ENCODE measurements at places on chromosomes 4 and X. TPM values are rescaled to one million over a fixed set of nuclear protein-coding genes. Genes with fewer than 3 reads are reported as not detected.
A peak's percentile ranks its signal among the peaks of the same experiment; 100 is the strongest.

Gene OTOP1
- not detected for total RNA-seq

Gene F8A3
- total RNA-seq = not detected

Gene SCML2
- 7.3 TPM for total RNA-seq

Gene ACOT9
- total RNA-seq = 5.1 TPM

Gene INPP4B
- total RNA-seq = 50.9 TPM

Gene MAGED4B
- total RNA-seq = not detected

- ATAC-seq = no peak
These were observed 709.7 kb downstream of the DMD start for GRCh38 chrX:32501606-32502005.

DNA sequence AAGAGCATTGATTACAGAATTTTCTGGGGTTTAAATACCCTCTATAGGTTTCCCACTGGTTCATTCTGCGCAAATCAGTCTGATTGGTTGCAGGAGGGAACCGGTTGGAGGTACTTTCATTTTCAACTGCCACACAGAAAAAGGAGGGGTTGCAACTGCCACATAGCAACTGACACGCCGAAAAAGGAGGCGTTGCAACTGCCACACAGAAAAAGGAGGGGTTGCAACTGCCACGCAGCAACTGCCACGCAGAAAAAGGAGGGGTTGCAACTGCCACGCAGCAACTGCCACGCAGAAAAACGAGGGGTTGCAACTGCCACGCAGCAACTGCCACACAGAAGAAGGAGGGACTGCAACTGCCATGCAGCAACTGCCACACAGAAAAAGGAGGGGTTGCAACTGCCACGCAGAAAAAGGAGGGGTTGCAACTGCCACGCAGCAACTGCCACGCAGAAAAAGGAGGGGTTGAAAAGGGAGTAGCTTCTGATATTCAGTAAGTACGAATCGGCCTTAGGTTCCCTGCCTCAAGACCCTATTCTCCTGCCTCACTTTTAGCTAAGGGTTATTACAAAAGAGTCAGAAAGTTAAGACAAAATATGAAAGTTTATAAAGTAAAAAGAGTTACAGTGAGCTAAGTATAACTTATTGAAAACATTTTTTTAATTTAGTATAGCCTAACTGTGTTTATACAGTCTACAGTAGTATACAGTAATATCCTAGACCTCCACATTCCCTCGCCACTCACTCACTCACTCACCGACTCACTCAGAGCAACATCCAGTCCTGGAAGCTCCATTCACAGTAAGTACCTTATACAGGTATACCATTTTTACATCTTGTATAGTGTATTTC is 431.8 kb downstream of the KCTD8 start:
- ATAC-seq = no peak

DNA sequence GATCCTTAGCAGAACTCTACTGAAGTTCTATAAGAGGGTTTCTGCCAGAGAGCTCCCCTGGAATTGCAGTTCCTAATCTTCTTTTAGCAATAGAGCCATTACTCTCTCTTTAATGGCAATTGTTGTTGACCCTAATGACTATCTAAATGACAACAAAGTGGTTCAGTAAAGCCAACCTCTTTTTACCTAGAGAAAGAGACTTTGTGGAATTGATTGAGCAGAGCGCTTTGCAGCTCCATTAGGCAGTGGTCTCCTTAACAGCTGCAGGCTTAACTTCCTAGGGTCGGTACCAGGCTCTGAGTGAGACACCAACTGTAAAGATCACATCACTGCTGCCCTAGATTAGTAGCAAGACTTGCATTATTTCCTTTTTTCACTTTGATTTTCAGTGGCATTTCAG is 1472.9 kb upstream of the TENM3 start:
- peak; percentile 11 for ATAC-seq

GRCh38 chr4:86991994-86992393 is 57.2 kb downstream of the AFF1 start:
- no peak for ATAC-seq

DNA sequence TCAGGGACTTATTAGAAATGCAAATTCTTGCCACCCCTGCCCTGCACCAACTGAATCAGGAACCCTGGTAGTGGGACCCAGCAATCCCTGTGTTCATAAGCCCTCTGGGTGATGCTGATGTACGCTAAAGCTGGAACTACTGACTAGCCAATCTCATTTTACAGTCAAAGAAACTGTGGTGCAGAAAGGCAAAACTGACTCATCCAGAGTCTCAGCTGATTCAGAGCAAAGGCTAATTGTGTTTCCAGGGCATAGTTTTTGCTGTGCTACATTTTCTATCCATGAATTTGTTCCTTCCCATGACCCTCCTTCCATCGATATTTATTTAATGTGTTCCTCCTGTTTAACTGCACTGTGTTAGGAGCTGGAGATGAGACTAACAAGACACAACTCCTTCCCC is 207.5 kb downstream of the REPS2 start:
- no peak for ATAC-seq

- no peak for ATAC-seq
These were observed 185.3 kb downstream of the CCNG2 start for GRCh38 chr4:77342170-77342810.

DNA sequence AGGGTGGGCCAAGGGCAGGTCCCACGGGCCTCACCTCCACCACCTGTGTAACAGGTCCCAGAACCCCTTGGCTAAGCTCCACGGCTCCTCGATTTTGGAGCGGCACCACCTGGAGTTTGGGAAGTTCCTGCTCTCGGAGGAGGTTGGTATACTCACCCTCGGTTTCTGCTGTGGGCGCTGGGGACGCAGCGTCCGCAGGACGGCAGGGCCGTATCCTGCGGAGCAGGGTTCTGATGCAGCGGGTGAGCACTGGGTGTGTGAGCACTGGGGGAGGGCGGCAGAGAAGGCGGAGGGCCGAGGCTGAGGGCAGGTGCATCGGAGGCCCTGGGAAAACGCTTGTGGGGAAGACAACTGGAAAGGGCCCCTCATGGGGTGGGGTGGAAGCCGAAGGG is 11.0 kb downstream of the ATP5ME start:
- no peak for ATAC-seq

DNA sequence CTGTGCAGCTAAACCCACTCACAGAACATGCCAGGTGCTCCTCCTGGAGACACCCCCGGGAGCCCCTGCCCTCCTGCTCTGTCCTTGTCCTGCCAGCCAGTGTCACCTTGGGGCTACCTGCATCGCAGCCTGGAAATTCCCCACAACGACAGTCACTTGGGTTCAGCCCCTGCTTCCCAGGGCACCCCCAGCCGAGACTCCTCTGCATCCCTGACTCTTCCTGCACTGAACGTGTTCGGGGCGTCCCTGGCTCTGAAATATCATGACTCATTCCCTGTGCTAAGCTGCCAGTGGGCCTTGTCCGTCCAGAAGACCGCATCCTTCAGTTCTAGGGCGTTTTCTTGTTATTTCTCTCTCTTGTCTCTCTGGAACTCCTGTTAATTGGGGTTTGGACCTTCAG is 5.8 kb downstream of the CFAP99 start:
- peak; percentile 82 for ATAC-seq

- no peak for ATAC-seq
These were observed 6.9 kb downstream of the FRMD7 start for GRCh38 chrX:132120913-132121312.
